ENCODE measurements at places on chromosomes 11 and 22.

- no peak within 1 kb of the TSS for H3K4me3 ChIP-seq
- peaks cover 1% of the 10 kb centered on the region for H3K36me3 ChIP-seq
- H3K27me3 ChIP-seq = peaks cover 40% of the 10 kb centered on the region
- H3K27ac ChIP-seq = no peak within 1 kb of the TSS
- peak; percentile 14 for DNase-seq
Observed at GRCh38 chr11:18046116-18046777, at the start of gene TPH1. Gene TPH1 (minus strand): TSS chr11:18046269. CDS start chr11:18040762, 5,507 bp downstream.

GRCh38 chr11:61974766-61975631 lies 7.6 kb upstream of the FTH1 start:
- H3K4me3 ChIP-seq = no peak overlapping the region
- no peaks in the 10 kb centered on the region for H3K27me3 ChIP-seq
- DNase-seq = no peak
- no peaks in the 10 kb centered on the region for H3K36me3 ChIP-seq
- peaks cover 38% of the 10 kb centered on the region for H3K4me1 ChIP-seq

DNA sequence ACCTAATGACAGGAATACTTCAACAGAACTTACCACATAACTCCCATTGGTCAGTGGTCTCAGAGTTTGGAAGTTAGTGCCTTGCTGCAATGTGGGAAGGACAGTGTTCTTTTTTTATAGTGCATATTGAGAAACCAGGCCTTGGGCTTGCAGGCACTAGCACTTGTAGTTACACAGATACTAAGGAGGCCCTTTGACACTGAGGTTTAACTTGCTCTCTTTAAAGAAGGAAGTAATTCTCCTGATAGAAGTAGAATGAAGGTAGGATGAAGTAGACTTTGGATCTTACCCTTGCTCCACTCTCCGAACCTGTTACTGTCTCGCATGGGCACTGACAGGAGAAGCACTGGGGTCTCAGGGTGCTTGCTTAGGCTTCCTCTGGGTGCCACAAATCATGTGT lies 31.0 kb upstream of the ST14 start:
- peaks cover 32% of the 10 kb centered on the region for H3K36me3 ChIP-seq
- no peaks in the 10 kb centered on the region for H3K27me3 ChIP-seq
- DNase-seq = no peak
- no peak overlapping the region for H3K4me3 ChIP-seq
- peaks cover 1% of the 10 kb centered on the region for H3K4me1 ChIP-seq
- no peak overlapping the region for H3K27ac ChIP-seq

DNA sequence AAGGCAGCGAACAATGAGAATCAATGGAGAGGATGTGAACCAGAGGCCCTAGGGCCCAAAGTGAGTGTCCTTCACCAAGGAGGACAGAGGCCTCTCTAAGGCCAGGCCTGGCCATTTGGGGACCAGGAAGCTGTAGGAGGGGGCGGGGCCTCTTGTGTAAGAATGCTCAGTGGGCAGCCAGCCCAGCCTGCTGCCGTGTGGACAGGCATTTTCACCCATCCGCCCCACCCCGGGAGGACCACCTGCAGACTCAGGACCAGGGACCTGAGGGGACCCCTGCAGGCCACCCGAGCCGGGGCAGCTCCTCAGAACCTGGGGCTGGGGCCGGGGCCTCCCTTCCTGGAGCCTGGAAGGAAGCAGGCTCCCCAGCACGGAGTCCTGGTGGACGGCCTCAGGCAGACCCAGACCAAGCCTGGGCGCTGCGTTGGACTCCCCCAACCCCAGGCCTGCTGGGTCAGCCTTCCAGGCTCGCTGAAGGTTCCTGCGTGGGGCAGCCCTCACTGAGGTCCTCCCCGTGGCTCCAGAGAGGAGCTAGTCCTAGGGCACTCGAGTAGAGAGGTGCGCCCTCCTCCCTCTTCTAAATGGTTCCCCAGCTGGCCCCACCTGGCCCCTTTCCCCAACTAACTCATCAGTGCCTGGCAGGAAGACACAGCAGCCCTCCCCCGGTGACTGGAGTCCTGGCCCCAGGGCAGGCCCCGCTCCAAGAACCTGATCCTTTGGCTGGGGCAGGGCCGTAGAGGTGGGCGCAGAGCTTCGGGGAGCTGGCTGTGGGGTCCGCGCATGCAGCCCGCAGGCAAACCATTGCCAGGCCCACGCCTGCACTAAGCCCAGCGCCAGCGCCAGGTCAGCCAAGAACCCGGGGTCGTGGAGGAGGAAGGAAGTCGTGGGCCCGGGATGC lies 1.5 kb upstream of the TRABD start:
- peak overlapping the region; percentile 66 for H3K4me3 ChIP-seq
- H3K27ac ChIP-seq = no peak overlapping the region
- peaks cover 2% of the 10 kb centered on the region for H3K27me3 ChIP-seq
- H3K36me3 ChIP-seq = peaks cover 3% of the 10 kb centered on the region
- peaks cover 19% of the 10 kb centered on the region for H3K4me1 ChIP-seq

GRCh38 chr11:69559181-69559580 lies 77.7 kb downstream of the LINC01488 start:
- H3K4me3 ChIP-seq = no peak overlapping the region
- H3K27me3 ChIP-seq = peaks cover 9% of the 10 kb centered on the region
- no peak for DNase-seq

DNA sequence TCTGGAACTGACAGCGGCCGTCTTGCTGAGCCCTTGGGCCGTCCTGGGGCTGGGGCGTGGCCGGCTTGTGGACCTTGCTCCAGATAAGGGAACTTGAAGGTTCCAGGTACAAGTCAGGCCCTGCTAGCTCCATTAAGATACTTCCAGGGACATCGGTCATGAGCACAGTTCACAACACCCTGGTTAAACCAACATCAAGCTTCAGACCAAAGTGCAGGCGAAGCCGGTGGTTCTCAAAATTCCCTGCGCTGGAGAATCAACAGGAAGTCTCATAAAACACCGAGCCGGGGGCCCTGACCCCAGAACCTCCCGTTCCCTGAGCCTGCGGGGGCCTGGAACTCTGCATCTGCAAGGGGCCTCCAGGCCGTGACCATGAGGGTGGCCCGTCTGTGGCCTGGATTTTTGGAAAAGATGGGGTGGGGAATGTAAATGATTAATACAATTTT lies 1043.8 kb downstream of the BRD1 start:
- peaks cover 6% of the 10 kb centered on the region for H3K27me3 ChIP-seq
- no peak overlapping the region for H3K4me3 ChIP-seq
- DNase-seq = no peak
- no peak overlapping the region for H3K27ac ChIP-seq
- H3K4me1 ChIP-seq = no peaks in the 10 kb centered on the region

DNA sequence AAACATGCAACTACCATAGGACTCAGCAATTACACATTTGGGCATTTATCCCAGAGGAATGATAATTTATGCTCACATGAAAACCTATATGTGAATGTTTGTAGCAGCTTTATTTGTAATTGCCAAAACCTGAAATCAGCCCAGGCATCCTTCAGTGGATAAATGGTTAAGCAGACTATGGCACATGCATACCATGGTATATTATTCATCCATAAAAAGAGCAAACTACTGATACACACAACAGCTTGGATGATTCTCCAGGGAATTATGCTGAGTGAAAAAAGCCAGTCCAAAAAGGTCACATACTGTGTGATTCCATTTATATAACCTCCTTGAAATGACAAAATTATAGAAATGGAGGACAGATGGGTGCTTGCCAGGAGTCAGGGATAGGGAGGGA lies 86.7 kb downstream of the ALX4 start:
- DNase-seq = no peak
- no peak overlapping the region for H3K27ac ChIP-seq
- peaks cover 16% of the 10 kb centered on the region for H3K36me3 ChIP-seq
- H3K27me3 ChIP-seq = no peaks in the 10 kb centered on the region
- no peak overlapping the region for H3K4me3 ChIP-seq

DNA sequence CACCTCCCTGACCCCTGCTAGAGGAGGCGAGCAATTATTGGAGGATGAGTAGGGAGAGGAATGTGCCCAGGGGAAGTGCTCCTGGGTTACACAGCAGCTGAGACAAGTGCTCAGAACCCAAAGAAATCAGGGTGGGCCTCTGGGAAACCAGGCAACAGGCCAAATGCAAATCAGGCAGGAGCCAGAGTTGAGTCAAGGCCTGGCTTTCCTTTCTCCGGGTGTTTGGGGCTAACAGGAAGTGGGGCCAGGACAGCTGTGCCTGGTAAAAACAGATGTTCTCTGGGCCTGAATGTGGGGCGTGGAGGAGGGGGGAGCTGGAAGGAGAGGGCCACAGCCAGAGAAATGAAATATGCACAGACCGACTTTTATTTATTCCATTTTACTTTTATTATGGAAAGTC lies 22.0 kb downstream of the MFNG start:
- no peak overlapping the region for H3K27ac ChIP-seq
- peaks cover 21% of the 10 kb centered on the region for H3K36me3 ChIP-seq
- H3K27me3 ChIP-seq = no peaks in the 10 kb centered on the region
- H3K4me3 ChIP-seq = no peak overlapping the region
- no peak for DNase-seq
- H3K4me1 ChIP-seq = peaks cover 4% of the 10 kb centered on the region

DNA sequence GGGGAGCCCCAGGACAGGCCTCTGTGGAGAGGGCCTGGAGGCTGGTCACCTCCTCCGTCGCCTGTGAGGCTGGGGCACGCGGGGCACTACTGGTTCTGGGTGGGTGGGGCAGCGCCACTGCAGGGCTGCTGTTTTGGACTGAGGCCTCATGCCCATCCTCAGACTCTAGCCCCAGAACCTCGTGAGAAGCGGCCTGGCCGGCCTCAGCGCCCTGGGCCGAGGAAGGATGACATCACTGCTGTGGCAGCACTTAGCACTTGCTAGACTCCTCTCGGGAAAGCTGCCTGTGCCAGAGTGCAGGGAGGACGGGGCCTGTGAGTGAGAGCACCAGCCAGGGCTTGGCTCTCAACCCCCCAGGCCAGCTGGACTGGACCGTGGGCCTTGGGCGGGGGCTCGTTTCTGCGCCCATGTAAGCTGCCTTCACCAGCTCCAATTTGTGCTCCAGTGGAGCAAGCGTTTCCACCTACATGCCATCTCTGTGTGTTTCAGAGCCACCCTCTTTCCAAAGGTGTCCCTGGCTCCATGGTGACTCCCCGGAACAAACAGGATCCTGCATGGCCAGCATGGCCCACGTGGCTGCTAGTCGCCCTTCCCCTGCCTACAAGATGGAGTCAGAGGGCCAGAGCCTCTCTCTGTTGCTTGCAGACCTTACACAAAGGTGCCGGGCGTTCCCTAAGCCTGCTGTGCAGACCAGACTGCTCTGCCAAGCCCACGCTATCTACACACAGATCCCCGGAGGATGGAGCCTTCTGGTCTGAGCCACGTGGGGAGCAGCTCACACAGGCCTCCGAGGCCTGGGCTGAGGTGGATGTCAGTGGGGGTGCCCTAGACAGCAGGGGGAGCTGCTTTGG lies 102.9 kb downstream of the CTTN start:
- no peaks in the 10 kb centered on the region for H3K27me3 ChIP-seq
- H3K4me1 ChIP-seq = no peaks in the 10 kb centered on the region
- H3K4me3 ChIP-seq = no peak overlapping the region

DNA sequence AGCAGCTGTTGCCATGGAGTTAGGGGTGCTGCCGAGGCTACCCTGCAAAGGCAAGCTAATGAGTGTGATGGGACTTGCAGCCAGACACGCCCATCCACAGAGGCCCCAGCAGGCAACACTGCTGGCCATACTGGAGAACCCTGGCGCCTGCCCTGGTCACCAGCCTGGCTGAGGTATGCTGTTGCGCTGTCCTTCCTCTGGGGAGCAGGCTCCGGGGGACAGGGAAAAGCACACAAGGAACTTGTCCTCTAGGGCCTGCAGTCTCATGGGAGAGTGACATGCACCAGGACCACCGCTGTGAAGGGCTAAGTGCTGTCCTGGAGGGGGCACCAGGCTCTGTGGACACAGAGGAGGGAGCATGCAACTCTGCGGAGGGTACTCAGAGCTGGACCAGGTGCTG lies 35.8 kb downstream of the TOM1 start:
- H3K4me1 ChIP-seq = peaks cover 18% of the 10 kb centered on the region
- DNase-seq = no peak
- no peak overlapping the region for H3K27ac ChIP-seq
- no peaks in the 10 kb centered on the region for H3K27me3 ChIP-seq
- no peak overlapping the region for H3K4me3 ChIP-seq
- H3K36me3 ChIP-seq = peaks cover 34% of the 10 kb centered on the region

- no peaks in the 10 kb centered on the region for H3K4me1 ChIP-seq
- H3K4me3 ChIP-seq = no peak overlapping the region
Observed at GRCh38 chr11:83938148-83938547, 652.0 kb upstream of the CCDC90B start.

- H3K27ac ChIP-seq = peak overlapping the region; percentile 95
- no peak for DNase-seq
- H3K4me1 ChIP-seq = peaks cover 51% of the 10 kb centered on the region
- H3K36me3 ChIP-seq = peaks cover 53% of the 10 kb centered on the region
Observed at GRCh38 chr11:96340555-96340885, 2.5 kb downstream of the MAML2 start.

- no peak overlapping the region for H3K27ac ChIP-seq
- H3K36me3 ChIP-seq = peaks cover 2% of the 10 kb centered on the region
- H3K4me1 ChIP-seq = peaks cover 31% of the 10 kb centered on the region
- no peaks in the 10 kb centered on the region for H3K27me3 ChIP-seq
Observed at GRCh38 chr11:35247863-35248262, 108.9 kb downstream of the CD44 start.

GRCh38 chr22:46244771-46245170 lies 5.3 kb downstream of the CDPF1 start:
- no peak for DNase-seq
- H3K4me3 ChIP-seq = no peak overlapping the region
- H3K36me3 ChIP-seq = peaks cover 1% of the 10 kb centered on the region

DNA sequence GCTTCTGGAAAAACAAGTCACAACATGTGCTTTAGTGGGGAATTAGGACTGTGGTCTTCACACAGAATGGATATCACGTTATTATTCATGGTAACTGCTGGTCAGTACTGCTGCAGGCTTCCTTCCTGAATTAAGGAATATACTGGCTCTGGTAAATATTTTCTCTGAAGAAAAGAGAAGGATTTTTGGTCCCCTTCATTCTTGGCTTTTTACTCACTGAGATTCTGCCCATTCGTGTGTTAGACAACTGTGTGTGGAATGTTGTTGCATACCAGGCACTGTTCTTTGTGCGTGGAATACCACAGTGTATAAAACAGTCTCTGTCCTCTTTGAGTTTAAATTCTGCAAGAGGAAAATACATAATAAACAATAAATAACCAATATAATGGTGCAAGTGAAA lies 80.3 kb downstream of the ALX4 start:
- DNase-seq = no peak
- H3K27ac ChIP-seq = no peak overlapping the region
- H3K27me3 ChIP-seq = no peaks in the 10 kb centered on the region
- no peaks in the 10 kb centered on the region for H3K4me1 ChIP-seq

Data from activated CD4-positive, alpha-beta T cell treated with anti-CD3 and anti-CD28 coated beads for 36 hours (primary cell).